ENCODE measurements at places on chromosomes 16 and 17.

- no peak for DNase-seq
These were observed 48.5 kb downstream of the IRF8 start for GRCh38 chr16:85947230-85948137.

DNA sequence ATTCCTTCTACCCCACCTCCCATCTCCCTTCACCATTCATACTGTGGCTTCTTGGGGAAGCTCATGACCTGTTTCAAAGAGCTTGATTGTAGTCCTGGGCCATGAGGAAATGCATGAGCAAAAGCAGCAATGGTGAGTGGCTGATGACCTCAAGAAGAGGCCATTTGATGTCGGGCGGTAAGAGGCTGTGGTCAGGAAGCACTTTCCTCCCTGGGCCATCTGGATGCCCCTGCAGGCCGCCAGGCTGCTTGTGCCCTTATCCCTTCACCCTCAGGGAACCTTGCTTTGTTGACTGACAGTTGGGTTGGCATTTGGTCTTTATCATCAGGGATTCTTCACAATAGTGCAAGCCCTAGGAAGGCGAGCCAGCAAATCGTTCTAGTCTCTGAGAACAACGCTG, 78.3 kb upstream of the TBX2 start:
- DNase-seq, result no peak

- DNase-seq, result peak; percentile 34
These were observed 60.7 kb downstream of the OR1D5 start for GRCh38 chr17:3002538-3003295.

- DNase-seq, result no peak
These were observed 62.4 kb downstream of the RAB11FIP4 start for GRCh38 chr17:31453896-31454295.

GRCh38 chr16:2029350-2029749, 2.6 kb downstream of the NHERF2 start:
- DNase-seq, result no peak

DNA sequence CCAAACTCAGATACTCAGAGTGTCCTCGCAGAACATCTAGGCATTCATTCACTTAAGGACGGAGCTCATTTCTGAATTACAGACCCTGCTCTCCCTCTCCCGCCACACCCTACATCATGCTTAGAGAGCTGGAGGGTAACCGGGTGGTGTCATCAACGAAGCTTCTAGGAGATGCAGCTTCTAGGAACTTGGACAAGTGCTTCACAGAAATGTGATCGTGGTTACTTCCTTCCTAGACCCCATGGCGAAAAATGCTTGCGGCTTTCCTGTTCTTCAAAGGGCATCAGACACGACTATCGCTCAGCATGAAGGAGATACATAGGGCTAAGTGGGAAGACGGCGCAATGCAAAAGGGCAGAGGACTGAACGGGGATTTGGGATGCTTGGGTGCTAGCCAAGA, 126.8 kb downstream of the ZFHX3 start:
- DNase-seq, result no peak

DNA sequence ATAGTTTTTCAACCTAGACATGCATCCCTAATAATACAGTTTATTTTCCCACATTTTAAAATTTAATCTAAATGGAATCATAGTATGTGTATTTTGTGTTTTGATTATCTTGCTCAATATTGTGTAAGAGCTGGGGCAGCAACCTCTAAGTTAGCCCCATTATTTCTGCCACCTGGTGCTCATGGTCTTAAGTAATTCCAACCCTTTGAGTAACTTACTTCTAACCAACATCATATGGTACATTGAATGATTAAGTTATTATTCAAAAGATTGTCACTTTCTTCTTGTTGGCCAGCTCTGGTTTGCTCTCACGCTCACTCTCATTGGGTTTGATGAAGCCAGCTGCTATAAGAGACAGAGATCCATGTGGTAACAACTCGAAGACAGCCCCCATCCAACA, 3.9 kb upstream of the KRTAP4-3 start:
- DNase-seq, result no peak

DNA sequence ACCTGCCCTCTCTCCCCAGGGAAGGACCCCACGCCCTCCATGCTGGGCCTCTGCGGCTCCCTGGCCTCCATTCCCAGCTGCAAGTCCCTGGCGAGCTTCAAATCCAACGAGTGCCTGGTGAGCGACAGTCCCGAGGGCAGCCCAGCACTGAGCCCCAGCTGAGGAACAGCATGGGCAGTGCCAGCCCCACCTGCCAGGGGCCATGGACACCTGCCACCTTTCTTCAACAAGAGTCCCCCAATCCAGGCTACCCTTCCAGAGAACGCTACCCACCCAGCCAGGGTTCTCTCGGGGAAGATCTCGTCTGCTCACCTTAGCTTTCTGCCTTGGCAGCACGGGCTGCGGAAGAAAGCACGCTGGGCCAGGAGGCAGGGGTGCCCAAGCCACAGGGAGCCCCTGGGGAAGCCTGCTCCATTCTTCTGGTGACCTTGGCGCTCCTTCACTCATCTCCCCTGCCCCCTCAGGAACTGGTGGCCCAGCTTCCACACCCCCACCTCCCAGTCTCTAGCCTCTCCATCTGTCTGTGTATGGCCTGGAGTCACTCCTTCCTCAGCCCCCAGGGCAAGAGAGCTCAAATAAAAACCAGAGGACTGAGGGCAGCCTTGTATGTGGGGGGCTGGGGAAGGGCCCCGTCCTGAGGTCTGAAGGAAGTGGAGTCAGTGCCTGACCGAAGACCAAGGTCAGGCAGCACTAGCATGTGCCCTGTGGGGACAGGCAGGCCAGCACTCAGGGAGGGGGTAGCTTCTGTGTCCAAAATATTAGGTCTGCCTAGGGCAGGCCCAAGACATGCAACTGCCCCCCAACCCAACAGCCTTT, 6.3 kb downstream of the SLC25A39 start:
- DNase-seq, result no peak

DNA sequence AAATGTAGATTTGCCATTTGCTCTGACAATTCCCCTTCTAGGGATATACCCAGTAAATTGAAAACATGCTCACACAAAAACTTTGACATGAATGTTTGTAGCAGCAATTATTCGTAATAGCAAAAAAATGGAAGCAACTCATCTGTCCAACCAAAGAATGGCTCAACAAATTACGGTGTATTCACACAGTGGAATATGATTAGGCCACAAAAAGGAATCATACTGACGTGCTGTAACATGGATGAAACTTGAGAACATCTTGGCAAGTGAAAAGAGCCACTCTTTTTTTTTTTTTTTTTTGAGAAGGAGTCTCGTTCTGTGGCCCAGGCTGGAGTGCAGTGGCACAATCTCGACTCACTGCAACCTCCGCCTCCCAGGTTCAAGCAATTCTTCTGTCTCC, 24.1 kb upstream of the SPNS3 start:
- no peak for DNase-seq

- DNase-seq, result no peak
These were observed 81.2 kb downstream of the RBFOX3 start for GRCh38 chr17:79529661-79530081.

DNA sequence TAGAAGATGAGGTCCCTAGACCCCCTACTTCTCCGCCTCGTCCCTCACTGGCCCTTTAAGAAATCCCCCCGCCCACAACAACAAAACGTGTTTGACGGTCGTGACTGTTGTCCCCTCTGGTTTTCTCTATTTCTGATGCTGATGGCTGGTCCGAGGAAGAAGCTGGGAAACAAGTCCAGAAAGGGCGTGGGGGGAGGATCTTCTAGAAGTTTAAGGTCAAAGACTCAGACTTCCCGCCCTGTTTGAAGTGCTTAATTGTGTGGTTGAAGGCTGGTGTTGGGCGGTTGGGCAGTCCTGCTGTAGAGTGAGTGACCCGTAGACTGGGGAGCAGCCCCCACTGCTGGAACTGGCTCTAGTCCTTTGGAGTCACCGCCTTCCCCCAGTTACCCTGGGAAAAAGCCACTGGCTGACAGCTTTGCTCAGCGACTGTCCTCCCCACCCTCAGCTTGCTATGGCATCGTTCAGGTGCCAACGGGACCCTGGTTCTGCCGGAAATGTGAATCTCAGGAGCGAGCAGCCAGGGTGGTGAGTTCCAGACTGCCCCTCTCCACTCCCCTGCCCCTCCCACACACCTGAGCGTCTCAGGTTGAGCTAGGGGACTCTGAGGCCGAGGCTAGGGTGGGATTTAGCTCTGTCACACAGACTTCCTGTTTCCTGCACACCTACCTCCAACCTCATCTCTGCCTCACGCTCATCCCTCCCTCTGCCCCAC, 1.6 kb downstream of the MLLT6 start:
- peak; percentile 28 for DNase-seq

DNA sequence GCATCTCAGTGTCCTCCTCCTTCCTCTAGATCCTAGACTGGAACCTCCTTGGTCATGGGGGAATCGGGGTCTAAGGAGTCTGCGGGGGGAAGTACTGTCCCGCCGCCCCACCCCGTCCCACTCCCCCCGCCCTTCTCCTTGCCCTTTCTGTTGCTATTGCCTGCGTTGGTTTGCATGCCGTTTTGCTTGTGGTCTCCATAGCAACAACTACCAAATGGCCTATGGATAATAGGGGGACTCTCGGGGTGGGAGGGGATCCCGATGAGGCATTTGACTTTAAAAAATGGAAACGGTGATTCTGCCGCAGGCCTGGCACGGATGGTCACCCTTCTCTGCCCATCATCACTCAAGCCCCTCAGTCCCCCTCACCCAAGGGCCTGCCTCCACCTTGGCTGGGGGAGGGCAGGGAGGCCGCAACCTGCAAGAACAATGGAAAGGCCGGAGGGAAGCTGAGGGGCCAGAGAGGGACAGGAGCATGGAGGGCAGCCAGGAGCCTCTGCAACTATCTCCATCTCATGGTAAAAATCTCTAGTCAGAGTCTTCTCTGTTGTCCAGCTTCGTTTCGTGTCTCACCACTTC, 231.4 kb upstream of the TNRC6C start:
- no peak for DNase-seq

GRCh38 chr17:6244796-6245195, 174.6 kb downstream of the WSCD1 start:
- DNase-seq, result no peak

GRCh38 chr16:2598723-2599122, 60.9 kb downstream of the PDPK1 start:
- DNase-seq, result no peak

- no peak for DNase-seq
These were observed 30.2 kb upstream of the ULK2 start for GRCh38 chr17:19897903-19898302.

- peak; percentile 96 for DNase-seq
These were observed 1.9 kb upstream of the PER1 start for GRCh38 chr17:8153957-8154607.

DNA sequence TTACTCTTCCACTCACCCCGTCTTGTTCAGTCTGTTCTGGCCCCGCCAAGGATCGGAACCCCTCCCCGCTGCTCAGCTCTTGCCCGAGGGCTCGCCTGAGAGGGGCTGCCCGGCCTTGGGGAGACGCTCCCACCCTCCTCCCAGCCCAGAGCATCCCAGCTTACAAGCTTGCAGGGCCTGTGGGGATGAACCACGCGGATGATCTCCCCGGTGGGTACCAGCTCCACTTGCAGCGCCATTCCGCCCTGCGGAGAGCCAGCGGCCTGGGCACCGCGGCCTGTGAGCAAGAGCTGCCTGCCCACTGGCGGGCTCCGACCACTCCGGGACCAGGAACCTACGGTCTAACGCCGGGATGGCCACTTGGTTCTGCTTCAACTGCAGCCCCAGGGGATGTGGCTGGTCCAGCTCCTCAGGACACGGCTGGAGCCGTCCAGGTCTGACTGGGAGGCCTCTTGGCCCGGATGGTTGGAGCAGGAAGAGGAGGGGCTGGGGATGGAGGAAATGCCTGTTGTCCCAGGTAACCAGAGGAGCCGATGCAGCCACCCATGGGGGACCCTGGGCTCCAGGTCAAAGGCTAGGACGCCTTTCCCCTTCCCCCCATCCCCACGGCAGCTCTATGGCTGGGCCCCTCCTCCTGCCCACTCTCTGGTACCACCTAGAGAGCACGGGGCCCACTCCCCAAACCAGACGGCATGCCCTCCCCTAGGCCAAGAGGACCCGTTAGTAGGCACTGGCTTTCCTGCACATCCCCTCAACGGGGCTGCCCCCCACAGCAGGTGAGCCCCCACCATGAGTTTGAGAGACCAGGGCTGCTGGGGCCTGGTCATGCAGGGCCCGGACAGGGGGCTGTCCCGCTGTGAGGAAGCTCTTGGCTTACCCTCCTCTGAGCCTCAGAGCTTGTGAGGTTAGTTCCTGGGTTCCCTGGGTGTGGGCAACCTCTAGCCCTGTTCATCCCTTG, at the start of gene MYO1C:
Gene MYO1C (minus strand): TSS at position 438 of the 958 bp plus-strand sequence. CDS start 199 bp downstream, at position 239.
- DNase-seq, result no peak

DNA sequence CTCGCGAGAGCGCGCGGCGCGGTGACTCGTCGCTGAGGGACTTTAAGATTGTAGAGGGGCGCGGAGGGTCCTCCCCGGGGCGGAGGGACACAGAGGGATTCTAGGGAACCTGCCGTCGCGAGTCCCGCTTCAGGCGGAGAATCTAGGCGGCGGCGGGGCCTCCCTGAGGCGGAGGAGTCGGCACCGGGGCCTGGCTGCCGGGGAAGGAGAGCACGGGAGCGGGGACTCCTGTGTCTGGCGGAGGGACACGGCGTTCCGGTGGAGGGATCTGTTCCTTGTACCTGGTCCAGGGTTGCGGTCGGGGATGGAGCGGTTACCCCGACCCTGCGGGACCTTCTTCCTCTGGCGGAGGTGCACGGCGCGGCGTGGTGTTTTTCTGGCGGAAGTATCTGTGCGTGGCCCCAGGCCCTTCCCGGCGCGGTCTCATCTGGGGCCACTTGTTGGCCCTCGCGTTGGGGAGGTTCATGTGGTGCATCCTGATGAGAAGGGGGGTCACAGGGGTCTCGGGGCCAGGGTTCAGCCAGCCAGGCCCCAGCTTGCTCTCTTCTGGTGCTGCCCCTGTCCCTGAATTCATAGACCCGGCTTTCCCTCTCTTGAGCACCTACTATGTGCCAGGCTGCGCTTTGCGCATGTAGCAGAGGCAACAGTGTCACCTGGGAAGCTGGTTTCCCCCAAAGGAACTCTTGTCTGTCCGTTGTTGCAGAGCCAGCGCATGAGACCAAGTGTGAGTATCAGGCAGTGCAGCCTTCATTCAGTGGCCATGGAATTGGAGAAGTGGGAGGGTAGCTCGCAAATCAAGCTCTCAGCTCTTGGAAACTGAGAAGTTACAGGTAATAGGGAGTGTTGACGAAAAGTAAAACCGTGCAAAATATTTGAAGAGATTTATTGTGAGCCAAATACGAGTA, 563 bp upstream of the ZKSCAN2 start:
- peak; percentile 77 for DNase-seq

- DNase-seq, result no peak
These were observed 8.0 kb downstream of the THRA start for GRCh38 chr17:40070709-40071312.

DNA sequence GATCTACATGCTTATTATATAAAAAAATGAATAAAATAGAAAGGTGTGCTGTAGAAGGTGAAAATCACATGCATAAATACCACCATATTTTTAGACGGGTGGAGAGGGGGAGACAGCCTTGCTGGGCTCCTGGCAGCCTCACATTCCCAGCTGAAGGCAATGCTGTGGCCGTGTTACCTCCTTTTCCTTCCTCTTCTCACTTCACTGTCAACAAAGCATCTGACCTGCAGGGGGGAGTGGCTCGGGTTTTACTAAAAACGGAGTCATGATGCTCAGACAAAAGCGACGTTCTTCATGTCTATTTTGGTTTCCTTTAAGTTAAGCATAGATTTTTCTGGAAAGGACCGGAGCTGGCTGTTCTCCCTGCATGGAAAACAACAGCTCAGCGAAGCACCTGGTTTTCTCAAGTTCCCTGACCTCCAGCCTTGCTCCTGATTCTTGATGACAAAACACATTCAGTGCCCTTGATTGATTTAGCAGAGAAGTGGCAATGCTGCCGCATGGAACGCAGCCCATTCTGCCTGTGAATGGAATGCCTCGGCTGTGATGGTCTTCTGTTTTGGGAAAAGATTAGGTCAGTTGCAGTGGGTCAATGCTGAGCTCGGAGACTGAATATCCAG, 5.5 kb upstream of the RPTOR start:
- no peak for DNase-seq

- DNase-seq, result no peak
These were observed 22.0 kb downstream of the WSB1 start for GRCh38 chr17:27315796-27316465.

Measured in midbrain (tissue), 1 donor.